ENCODE measurements at places on chromosomes 7 and 10.
A peak's percentile ranks its signal among the peaks of the same experiment; 100 is the strongest.

DNA sequence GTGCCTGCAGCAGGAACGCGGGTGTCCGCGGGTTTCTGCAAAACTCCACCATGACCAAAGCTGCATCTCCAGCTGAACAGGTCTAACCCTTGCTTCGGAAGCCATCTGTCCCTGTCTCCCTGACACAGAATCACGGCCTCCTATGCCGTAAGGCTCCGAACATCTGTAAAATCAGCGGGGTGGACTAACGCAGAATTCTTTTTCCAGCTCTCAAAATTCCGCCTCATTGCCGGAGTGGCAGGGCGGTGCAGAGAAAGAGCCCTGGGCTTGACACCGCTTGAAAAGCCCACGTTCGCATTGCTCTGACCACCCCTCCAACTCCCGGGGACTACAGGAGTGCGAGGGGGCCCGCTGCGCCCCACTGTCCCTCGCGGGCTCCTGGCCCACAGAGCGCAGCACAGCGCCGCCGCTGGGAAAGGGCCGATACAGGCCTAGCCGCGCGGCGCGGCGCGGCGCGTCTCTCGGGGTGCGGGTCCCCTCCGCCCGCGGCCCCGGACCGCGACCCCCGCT is 409 bp downstream of the DNMBP start:
- DNase-seq: no peak

DNA sequence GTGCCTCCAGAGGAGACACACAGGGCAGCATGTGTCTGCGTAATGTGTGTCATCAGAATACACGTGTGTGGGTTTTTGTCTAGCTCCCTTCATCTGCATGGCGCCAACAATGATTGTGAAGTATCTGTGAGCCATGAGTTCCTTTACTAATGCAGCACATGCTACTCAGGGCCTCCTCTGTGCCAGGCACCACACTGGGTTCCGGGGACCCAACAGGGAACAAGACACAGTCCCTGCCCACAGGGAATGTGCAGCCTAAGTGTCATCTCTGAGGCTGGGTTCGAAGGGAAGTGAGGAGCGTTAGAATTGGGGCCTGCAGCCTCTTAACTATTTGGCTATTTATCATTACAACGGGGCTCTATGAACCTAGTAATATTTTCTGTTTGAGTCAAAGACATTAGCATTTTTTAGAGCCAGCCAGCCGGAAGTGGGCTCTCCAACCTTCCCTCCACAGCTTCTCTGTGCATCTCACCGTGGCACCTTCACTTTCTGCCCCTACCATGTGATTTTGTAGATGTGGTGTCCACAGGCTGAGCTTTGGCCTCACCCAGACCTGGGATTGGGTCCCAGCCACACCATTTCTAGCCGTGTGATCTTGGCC is 43.9 kb upstream of the SRGN start:
- no peak for DNase-seq

- DNase-seq: no peak
Measured at GRCh38 chr10:116915340-116915739, 66.0 kb downstream of the ENO4 start.

GRCh38 chr7:97269741-97270140 is 152.2 kb downstream of the SDHAF3 start:
- no peak for DNase-seq

DNA sequence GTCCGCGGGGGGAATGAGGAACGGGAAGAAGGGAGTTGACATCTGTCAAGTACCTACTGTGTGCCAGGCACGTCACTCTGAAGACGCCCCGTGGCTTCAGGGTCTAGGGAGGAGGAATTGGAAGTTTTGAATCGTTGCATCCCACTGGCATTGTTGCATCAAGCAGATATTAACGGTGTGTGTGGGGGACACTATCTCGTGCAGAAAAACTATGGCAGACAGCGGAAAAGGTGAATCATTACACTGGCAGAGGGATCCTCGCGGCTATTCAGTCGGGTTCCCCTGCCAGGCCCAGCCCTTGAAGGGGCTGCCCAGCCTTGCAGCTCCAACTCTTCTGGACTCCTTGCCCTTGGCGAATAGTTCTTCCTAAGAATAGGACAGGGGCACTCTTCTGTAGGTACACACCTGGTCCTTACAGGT is 1.0 kb upstream of the KIAA1549 start:
- no peak for DNase-seq

- no peak for DNase-seq
Measured at GRCh38 chr7:153443032-153443701, 609.0 kb upstream of the DPP6 start.

GRCh38 chr10:5833814-5834213 is 20.6 kb upstream of the GDI2 start:
- no peak for DNase-seq

DNA sequence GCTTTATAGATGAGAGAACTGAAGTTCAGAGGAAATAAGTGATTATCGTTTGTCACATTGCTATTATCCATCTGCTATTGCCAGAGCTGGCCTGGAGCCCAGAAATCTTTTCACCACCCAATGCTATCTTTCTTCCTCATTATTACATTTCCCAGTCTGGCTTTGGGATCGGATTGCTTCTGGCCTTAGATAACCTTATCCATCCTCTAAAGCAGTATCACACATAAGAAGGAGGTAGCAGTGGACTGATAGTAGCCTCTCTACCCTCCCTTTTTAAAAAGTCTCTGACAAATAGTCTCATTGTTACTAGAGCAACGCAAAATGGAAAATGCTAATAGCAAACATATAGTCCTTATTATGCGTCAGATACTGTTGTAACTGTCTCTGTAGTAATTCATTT is 1.3 kb upstream of the CLDN12 start:
- no peak for DNase-seq

DNA sequence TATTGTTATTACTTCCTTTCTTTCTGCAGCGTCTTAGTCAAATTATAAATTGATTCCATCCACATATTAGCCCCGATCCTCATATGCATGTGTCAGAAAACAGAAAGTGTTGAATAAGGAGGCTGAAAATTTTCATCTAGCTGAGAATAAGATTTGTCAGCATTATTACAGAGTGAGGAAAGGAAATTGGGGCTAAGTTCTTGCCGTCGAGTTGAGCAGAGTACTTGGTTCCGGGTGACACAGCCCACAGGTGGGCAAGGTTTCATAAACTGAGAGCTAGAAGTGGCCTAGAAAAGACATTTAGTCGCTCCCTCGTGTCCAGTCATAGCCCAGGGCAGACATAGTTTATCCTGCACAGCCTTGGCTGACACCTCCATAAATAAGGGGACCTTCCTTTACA is 461.7 kb upstream of the GALNT17 start:
- no peak for DNase-seq

- no peak for DNase-seq
Measured at GRCh38 chr10:33331379-33331694, 3.1 kb downstream of the NRP1 start.

DNA sequence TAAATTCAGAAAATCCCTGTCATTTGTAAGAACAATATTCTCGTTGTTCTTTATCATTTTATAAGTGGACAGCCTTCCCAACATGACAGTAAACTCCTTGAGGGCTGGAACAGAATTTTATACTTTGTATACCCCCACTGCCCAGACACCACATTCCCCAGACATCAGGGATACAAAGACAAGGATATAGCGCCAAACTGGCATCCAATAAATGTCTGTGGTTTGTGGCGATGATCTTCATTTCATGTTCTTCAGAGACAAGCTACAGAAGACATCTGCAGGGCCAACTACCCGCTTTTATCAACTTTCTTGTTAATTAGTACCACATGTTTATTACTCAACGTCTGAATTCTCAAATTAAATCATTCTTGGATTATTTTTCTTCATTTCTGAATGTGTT is 155.9 kb downstream of the ATE1 start:
- no peak for DNase-seq

DNA sequence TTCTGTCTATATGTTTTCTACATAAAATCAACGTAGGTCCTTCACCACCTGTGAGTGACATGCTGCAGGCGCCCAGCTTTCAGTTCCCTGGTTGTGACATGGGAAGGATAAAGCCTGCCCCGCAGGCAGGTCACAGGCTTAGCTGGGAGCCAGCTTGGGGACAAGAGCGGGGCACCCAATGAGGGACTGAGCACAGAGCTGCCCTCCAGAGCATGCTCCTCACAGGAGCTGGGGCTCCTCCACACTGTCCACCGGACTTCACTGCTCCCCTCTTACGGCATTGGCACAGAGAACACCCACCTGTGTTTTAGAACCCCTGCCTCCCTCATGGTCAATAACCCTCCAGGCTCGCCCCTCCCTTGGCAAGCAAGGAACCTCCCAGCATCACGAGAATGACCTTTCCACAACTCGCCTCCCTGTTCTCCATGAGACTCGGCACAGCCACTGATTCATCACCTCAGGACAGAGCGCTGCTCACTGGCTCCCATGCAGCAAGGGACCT is 187.1 kb downstream of the TNS3 start:
- DNase-seq: no peak

- no peak for DNase-seq
Measured at GRCh38 chr10:96369890-96370583, 11.2 kb upstream of the OPALIN start.

- DNase-seq: no peak
Measured at GRCh38 chr10:50992356-50992901, 81.9 kb upstream of the PRKG1 start.

- peak; percentile 81 for DNase-seq
Measured at GRCh38 chr7:139645572-139646523, 122.4 kb downstream of the CLEC2L start.

- no peak for DNase-seq
Measured at GRCh38 chr7:71220210-71220695, 88.3 kb downstream of the GALNT17 start.

DNA sequence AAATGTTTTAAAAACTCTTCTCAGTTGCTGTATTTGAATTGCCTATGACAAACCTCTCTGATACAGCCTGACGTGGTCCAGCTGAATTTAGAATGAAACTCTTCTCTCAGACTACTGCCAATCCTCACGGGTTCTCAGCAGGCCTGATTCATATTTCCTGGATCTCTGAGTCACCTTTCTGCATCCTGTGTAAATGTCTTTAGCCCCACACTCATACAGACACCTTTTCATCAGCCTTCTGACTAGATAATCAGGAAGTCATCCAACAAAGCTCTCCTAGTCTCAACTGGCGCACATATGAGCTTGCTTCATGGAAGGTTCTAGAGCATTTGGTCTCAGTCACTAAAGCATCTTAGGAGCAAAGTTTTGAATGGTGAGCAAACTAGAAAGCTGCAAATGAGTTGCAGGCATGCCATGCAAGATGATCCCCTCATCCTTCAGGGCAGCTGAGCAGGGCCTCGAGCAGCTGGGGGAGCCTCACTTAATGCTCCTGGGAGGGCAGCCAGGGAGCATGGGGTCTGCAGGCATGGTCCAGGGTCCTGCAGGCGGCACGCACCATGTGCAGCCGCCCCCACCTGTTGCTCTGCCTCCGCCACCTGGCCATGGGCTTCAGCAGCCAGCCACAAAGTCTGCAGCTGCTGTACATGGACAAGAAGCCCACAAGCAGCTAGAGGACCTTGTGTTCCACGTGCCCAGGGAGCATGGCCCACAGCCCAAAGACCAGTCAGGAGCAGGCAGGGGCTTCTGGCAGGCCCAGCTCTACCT is 182.8 kb downstream of the ARHGAP12 start:
- DNase-seq: no peak

GRCh38 chr7:6653071-6654003 is 16.2 kb downstream of the ZNF316 start:
- no peak for DNase-seq

DNA sequence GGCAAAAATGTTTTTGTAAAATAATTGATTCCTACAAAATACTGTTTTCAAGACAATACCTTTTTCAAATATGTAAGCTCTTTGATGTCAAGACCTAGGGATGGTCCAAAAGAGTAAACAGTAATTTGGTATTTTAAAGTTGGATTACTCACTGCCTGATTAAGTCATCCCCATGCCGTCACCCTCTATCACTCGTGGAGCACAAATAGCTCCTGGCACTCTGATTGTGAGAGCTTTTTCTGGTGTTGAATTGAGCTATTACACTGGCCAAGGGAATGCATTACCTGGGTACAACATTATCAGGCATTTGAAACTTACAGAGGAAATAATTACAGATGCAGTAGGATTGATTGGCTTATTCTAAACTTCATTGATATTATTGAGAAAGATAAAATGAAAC is 231.9 kb upstream of the GRM3 start:
- no peak for DNase-seq

DNA sequence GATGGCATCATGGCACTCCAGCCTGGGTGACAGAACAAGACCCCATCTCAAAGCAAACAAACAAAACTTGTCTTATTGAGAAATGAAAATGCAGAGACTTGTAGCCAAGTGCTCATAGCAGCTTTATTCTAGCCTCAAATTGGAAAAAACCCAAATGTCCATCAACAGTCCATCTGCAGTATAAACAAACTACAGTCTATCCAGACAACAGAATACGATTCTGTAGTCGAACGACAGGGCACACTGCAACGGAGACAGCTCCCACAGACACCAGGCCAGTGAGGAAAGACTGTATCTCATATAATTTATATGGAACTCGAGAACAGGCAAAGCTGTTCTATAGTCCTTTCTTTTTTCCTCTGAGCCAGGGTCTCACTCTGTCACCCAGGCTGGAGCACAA is 40.8 kb upstream of the SUN1 start:
- no peak for DNase-seq

GRCh38 chr10:35437829-35438228 is 101.5 kb downstream of the CCNY start:
- no peak for DNase-seq

GRCh38 chr10:29807163-29807806 is 172.5 kb upstream of the SVIL start:
- no peak for DNase-seq

- DNase-seq: no peak
Measured at GRCh38 chr10:110398419-110399105, 93.8 kb upstream of the SMNDC1 start.

- DNase-seq: no peak
Measured at GRCh38 chr7:9029681-9030530, 596.5 kb downstream of the NXPH1 start.

DNA sequence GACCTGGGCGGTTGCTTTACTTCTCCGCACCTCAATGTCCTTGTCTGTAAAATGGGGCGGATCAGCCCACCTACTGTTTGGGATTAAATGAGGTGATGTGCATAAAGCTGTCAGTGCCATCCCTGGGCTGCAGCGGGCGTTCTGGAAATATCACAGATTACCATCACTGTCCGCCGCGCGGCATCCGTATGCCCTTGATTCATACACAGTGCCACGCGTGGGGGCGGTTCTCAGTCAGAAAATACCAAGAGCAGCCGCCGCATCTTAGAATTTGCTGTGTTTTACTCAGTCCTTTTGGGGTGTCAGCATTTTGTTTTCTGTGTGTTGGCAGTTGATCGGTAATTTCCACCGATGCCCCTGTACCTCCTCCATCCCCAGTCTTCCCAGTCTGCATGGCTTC is 338.8 kb downstream of the DPP6 start:
- DNase-seq: no peak

- DNase-seq: no peak
Measured at GRCh38 chr7:102991540-102992214, 78.9 kb downstream of the LRRC17 start.

GRCh38 chr7:37408291-37409228 is 40.1 kb downstream of the ELMO1 start:
- DNase-seq: no peak

DNA sequence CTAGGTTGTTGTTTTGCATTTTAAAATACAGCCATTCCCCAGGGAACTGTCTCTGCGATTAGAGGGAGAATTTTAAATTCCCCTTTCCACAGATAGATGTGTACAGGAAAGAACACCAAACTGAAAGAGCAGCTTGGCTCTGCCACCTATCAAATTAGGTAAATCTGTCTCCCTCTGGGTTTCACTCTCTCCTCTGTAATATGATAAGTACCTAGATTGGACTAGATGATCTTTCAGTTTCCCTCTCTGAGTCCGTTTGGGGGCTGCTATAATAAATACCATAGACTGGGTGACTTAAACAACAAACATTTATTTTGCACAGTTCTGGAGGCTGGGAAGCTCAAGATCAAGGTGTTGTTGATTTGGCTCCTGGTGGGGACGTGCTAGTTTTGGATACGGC is 186.0 kb downstream of the KIF20B start:
- DNase-seq: no peak
